ENCODE measurements at places on chromosomes 12 and 14.
A peak's percentile ranks its signal among the peaks of the same experiment; 100 is the strongest.

DNA sequence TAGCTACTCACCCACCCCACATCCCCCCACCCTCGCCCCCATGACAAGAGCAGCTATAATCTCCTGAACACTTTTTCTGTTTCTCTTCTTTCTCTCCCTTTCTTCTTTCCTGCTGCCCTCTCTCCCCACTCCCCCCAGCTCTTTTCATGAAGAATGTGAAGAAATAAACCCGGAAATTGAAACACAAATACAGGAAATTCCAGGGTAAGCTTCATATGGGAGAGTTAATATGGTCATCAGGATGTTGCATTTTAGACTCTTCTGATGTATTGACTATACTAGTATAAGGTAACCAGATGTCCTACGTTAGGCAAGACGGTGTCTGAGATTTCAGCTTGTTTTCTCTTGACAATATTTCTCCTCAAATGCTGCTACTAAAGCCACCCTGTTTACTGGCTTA is 41.6 kb upstream of the LRIG3 start:
- DNase-seq: no peak

- DNase-seq: no peak
Measured at GRCh38 chr12:130847112-130847511, 8.1 kb upstream of the STX2 start.

- peak; percentile 40 for DNase-seq
Measured at GRCh38 chr14:55446127-55446736, 5.8 kb upstream of the TBPL2 start.

DNA sequence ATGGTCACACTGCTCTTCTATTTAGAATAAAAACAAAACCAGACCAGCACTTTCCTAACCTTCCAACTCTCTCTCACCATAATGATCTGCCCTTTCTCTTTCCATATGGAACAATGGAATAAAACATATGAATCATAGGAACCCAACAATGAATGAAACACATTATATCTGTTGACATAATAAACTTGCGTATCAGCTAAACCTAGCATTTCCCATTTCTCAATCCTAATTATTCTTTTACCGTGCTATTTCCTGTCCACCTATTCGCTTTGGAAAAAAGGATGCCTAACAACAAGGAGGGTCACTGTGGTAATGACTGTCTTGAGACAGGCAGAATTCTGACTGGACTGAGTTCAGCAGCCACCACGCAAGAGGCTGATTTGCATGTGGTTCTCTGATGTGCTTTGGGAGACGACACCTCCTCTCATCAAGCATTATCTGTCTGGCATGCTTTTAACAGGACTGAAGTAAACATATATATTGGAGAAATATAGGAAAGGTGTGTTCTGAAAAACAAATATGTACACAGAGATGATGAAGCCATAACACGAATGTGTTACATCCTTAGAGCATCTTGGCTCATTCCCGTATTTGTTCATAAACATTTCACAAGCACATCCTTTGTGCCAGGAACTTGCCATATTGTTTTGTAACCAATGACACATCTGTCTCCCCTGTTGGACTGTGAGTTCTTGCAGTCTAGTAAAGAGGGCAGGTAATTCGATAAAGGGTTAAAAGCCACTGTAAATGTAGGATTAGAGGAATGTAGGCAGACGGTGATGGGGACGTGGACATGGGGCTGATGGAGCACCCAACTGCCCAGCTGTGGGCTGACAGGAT is 87.7 kb downstream of the PTPRB start:
- no peak for DNase-seq

DNA sequence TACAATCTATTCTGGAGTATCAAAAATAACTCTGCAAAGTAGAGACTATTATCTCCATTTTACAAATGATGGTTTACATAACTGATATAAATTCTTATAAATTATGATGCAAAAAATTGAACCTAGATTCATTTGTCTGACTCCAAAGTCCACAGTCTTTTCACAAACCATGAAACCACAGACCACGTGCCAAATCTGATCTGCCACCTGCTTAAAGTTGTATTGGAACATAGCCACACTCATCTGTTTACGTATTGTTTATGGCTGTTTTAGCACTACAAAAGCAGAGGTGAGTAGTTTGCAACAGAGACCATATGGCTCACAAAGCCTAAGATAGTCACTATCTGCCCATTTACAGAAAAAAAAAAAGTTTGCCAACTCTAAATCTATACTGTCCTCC is 105.3 kb downstream of the KCNH5 start:
- DNase-seq: no peak

GRCh38 chr12:102874819-102875218 is 42.2 kb downstream of the PAH start:
- no peak for DNase-seq

DNA sequence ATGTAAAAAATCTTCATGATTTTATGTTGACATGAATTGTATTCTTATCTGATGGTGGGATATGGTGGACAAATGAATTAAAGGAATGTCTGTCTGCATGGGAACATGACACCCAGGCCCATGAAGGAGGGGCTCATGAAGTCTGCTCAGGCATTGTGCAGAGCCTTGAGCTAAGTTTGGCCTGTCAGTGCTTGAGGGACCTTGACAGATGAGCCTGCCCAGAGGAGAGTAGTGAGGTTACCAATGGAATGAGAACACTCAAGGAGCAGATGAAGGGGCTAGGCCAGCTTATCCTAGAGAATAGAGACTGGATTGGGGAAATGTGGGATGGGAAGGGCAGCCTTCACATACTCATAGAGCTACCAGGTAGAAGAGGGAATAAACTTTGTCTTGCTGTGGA is 68.8 kb downstream of the TMX1 start:
- no peak for DNase-seq

- DNase-seq: no peak
Measured at GRCh38 chr12:111034083-111034885, 113.9 kb upstream of the MYL2 start.

DNA sequence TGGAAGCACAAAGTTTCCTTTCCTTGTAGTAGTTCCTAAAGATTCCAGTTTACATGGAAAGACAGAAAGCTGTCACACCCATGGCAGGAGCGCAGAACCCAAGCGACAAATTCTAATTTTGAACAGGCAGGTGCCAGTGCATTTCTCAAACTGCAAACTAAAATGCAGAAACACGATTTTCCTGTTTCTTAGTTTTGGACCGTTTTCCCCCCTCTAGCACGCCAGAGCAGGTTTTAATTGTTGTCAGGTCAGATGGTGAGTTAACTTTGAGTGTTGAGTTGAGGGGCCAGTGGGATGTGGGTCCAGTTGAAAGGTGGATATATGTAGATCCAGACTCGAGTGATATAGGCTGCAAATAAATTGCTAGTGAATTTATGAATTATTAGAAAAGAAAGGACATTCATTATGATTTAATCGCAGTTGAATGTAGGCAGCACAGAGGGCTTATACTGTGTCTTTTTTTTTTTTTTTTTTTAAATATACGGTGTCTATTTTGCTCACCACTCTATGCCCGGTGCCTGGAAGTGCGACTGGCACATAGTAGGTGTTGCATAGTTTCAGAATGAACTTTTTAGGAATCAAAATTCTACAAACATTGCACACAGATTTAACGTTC is 909 bp upstream of the ETFBKMT start:
- no peak for DNase-seq

DNA sequence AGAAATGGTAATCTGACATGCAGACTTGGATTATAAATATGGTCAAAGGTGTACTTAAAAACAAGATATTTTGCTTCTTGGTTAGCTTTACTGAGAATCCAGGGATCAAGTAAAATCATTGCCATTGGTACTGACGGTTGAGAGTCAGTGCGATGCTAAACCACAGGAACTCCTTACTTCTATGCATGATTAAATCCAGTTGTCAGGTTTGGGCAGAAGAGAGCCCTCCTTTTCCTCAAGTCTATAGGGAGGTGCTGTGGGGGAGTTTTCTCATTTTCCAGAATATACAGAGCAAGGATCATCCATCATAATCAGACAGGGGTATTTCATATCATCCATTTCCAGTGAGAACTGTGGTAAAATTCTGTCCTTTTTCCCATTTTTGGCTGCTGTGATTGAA is 839.1 kb downstream of the NRXN3 start:
- DNase-seq: no peak

DNA sequence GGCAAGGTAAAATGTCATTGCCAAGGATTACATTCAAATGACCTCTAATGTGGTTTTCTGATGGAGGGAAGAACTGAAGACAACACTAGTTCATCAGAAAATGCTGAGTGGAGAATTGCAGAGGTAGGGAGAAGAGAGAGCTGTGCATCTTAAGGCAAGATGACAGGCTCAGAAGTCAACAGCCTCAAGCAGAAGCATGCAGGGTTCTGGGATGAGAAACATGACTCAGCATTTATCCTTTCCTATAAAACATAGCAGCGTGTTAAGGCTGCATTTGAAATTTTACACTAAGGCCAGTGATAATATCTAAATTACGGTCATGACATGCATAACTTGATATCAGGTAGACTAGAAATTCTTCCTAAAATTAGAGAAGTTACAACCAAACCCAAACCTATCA is 53.7 kb upstream of the DYRK2 start:
- no peak for DNase-seq

DNA sequence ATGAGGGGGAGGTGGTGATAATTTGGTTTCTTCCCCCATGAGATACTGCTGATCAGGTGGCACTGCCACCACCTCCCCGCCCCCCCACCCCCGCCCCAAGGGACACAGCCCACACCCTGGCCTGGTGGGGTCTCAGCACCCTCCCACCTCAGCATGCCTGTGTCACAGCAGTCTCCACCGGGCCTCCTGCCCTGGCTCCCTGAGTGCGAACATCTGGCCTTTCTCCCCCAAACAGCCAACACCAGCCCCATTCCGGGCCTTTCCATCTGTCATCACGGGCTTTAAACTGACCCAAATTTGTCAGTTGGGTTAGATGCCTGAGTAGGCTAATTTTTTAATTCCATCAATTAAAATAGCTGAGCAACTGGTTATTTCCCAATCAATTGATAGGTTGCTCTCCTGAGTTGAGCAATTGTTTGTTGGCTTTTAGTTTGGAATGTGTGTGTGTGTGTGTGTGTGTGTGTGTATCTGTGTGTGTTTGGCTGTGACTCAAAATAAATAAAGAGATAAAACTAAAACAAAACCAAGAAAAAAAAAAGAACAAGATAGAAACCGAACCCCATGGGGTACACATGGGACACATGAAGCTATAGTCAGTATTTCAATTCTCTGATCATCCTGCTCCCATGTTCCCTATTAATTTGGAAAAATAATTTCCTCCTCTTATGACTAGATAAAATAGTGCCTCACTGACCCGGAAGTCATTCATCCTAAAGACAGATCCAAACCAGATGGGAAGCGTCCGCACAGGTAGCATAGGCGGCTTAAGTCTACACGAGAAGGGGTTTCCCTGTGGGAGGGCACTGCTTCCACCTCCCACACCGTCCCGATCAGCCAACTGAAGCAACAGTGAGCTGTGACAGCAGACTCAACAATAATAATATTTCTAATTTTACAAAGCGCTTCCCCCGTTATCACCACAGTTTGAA is 7.4 kb downstream of the SERPINA12 start:
- DNase-seq: no peak

DNA sequence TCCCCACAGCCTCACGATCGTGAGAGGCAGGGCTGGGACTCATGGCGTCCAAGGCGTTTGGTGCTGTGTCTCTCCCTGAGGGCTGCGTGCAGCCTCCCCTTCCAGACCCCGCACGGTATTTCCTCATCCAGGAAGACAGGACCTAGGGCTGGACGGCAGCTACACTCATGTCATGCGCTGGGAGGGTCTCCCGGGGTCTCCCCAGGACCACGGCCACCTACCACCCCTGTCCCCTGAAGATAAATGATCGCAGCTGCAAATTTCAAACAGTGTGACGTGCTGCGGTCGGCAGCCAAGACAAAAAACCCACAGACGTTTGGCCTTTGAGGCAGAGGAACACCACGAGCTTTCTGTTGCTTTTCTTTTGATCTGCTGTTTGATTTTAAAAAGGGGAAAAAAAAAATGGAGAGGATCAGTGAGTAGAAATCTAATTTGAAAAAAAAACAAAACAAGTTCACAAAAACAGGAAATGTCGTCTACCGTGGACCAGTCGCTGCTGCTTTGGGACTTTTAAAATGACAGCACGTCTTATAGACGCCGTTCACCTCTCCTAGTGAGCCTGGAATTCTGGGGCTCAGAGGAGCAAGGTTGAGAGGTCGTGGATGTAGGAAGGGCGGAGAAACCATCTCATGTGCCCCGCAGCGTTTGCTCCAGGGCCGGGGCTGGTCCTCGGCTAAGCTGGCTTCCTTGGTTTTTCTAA is 237.6 kb downstream of the SLC41A2 start:
- peak; percentile 57 for DNase-seq

DNA sequence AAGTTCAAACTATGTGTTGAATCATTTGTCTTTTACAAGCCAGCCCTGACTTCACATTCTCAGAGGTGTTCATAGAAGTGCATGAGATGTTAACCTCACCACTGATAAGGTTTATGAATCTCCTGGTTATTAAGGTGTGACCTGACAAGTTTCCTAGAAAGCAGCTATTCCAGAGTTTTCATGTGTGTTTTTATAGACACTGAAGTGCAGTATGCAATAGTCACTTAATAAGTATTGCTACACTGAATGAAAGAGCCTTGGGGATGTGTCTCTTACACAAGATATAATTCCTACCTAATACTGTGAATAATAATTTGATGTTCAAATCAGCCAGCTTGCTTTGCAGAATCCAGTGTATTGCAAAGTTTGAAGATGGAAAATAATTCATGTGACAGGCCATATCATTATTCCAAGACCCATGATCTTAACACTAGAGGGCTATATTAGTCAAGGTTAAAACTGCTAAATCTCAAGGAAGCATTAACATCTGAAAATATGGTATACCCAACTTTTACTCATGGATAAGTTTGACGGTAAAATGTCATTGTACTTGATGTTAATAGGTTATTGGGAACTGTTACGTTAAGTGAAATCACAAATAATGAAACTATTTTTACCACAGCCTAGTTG is 13.0 kb downstream of the SLC25A3 start:
- DNase-seq: no peak

GRCh38 chr12:101858361-101858760 is 19.0 kb upstream of the DRAM1 start:
- no peak for DNase-seq

DNA sequence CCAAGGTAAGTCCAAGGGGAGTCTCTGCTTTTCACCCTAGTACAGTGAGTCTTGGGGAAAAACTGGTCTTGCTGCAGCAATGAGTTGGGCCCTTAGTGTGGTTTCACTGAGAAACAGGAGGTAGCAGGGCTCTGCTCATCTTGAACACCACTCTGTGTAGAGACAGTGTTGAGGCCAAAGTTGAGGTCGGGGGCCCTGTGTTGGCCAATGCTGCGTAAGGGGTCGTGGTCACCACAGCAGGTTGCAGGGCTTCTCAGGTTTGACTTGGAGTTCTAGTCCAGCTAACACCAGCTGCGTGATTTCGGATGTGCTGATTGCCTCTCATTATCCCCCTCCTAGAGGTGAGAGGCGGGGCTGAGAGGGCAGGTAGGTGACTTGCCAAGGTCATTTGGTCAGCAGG is 807.5 kb downstream of the VRK1 start:
- no peak for DNase-seq

GRCh38 chr12:66269757-66270383 is 32.4 kb upstream of the HELB start:
- no peak for DNase-seq

DNA sequence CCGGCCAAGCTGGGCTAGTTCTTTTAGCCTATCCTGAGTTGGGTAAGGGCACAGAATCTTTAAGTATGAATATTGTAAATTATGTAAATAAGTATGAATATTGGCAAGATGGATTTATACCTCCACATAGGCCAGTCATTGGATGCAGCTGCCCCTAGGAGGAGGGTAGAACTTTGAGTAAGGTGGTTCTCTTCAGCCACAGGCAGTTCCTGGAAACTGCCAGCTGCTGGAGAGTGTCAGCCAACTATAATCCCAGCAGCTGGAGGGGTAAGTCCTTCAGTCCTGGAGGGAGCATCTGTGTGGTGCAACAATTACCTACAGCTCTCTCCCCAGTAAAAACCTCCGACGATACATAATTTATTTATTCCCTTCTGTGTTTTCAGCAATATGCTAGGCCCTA is 65.8 kb upstream of the TMPO start:
- no peak for DNase-seq

Measured in activated naive CD4-positive, alpha-beta T cell treated with anti-CD3 and anti-CD28 coated beads, Interleukin-2, amount 50 U/mL, for 16 hours (primary cell).